ENCODE measurements at places on chromosomes 4 and X.

DNA sequence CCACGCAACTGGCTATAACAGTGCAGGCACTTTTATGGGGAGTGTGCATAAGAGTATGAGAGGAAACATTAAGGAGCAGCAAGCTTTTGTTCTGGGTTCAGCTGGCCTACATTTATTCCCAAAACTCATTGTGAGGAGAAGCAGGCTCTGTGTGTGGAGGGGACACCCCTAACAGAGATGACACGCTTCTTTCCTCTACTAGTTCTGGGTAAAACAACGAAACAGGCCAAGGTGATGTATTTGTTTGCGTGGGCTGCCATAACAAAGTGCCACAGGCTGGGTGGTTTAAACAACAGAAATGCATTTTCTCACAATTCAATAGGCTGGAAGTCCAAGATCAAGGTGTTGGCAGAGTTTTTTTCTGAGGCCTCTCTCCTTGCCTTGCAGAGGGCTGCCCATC is 488.6 kb downstream of the MID1IP1 start:
- DNase-seq, result no peak

GRCh38 chr4:77454858-77455257 is 150.8 kb upstream of the CXCL13 start:
- no peak for DNase-seq

GRCh38 chr4:184815046-184815877 is 10.5 kb downstream of the ACSL1 start:
- DNase-seq, result no peak

- DNase-seq, result no peak
Measured at GRCh38 chr4:101693842-101694398, 96.6 kb upstream of the BANK1 start.

DNA sequence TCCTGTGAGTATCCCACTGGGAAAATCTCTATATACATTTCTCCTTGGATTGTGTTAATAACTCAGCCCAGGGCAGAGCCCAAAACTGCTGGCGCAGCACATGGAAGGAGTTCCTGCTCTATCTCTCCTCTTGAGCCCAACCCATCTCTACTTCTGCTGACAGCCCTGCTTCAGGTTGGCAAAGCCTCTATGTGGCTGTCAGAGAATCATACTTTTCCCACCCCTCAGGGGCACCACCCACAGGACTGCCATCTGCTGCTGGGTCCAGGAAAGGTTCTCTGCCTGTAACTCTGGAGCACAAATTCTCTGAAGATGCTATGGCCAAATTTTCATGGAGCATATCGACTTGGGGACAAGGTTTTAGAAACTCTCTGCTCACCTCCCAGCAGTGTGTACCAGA is 278.5 kb upstream of the EMCN start:
- no peak for DNase-seq

- no peak for DNase-seq
Measured at GRCh38 chr4:129355516-129355915, 259.6 kb downstream of the C4orf33 start.

- DNase-seq, result no peak
Measured at GRCh38 chr4:166039822-166040221, 166.8 kb downstream of the TLL1 start.

- no peak for DNase-seq
Measured at GRCh38 chrX:153966283-153966688, 5.3 kb downstream of the HCFC1 start.

- peak; percentile 33 for DNase-seq
Measured at GRCh38 chr4:76950052-76950955, 752 bp downstream of the SEPTIN11 start.

- DNase-seq, result no peak
Measured at GRCh38 chr4:122377352-122377751, 1.5 kb upstream of the ADAD1 start.

- DNase-seq, result no peak
Measured at GRCh38 chrX:8183346-8183745, 12.3 kb upstream of the VCX2 start.

DNA sequence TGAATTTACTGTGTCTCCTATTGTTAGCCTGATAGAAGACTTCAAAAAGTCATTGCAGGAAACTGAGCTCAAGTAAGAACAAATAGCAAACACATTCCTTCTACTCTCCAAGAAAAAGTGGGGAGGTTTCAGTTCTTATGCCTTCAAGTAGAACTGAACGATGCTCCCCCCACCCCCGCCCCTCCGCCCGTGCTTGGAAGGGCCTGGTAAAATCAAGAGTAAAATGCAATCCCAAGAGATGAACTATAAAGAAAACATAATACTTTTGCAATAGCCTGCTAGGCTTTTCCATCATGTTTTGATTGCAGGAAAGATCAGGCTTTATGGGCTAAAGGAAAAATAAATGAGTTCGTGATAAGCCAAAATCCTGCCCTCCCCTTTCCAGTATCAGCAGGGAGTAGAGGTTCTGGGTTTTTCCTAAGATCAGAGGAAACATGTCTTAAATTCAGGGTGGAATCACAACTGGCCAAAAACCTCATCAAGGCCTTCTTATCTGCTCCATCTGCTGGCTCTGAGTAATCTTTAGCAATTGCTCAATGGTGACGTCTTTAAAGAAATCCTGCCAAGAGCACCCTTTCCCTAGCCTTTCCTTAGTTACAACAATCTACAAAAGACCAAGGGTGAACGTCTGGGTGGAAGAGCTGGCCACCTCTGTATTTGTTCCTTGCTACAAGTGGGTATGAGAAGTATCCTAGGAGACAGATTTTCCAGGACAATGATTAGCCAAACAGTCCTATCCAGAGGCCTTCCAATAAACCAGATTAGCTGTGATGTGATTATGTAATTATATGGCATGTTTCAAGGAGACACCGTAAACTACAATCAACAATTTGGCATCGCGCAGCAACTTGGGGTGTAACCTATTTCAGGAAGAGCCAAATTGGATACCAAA is 66.3 kb upstream of the FAM9C start:
- DNase-seq, result no peak

DNA sequence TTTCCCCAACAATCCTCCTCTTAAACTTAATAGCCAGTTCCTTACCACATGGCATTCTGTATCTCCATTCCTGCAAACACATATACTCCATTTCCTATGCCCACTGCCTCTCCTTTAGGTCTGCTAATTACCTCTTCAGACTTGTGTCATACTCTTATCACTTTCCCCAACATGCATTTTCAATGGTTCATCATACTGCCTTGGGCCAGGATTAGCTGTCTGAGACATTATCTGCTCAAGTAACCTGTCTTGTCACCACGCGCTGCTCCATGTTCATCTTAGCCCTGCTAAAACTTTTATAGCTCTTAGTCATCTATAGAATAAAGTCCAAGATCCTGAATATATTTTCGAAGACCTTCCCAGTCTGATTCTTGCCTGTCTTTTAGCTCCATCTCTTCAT is 224.1 kb upstream of the GK2 start:
- DNase-seq, result no peak

- DNase-seq, result no peak
Measured at GRCh38 chrX:70456256-70456655, 11.6 kb downstream of the DLG3 start.

DNA sequence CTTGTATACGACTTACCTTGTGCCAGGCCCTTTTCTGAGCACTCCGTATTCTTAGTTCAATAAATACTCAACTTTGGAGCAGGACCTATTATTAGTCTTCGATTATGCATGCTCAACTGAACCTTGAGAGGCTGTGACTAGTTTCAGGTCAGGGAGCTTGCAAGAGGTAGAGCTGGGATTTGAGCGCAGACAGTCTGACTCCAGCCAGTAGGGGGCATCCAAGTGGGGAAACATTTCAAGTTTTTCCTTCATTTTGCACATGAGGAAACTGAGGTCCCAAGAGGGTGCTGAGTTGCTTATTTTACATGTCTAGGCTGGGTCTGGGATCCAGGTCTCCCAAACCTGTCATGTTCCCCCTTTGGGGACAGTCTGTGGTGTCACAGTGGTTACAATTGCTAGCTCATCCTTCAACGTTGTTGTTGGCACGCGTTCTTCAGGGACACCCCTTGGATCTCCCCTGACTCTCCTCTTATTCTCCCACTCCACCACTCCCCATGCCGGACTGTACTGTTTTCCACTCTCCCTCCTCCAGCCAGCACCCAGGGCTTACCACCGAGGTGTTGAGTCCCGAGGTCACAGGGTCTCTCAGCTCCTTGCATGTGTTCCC is 6.7 kb upstream of the PRICKLE3 start:
- no peak for DNase-seq

DNA sequence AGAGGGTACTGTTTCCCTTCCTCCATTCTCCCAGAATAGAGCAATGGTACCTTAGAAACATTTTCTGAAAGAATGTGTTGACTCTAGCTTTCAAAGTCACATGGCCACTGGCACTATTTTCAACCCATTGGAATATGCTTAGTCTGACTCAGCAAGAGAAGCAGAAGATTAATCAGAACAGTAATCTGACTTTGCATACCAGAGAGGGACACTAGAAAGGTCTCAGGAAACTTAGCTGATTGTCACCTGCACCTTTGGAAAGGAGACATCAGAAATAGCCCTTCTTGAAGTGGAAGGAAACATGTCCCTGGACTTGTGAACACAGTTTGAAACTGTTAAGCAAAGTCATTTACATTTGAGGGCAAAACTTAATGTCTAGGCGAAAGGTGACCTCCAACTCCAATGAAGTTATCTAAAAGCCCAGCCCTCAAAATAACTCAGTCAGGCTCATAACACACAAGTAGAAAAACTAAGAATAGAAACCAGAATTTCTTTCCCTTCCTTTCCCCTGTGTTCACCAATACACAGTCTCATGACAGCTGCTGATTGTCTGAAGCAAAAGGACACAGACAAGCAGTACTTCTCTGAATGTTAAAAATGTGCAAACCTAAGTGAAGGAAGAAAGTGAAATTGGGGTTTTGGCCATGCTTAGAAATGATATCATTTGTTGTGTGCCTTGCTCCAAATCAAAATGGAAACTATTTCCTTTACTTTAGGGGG is 270.8 kb downstream of the GRIA3 start:
- DNase-seq, result no peak

- no peak for DNase-seq
Measured at GRCh38 chrX:9430346-9430921, 34.4 kb upstream of the TBL1X start.

- no peak for DNase-seq
Measured at GRCh38 chr4:151034829-151035228, 19.7 kb upstream of the LRBA start.

Data from stimulated activated CD8-positive, alpha-beta memory T cell treated with anti-CD3 and anti-CD28 coated beads, Interleukin-7, amount 100 ng/mL, for 4 hours (primary cell).